Stimulated activated CD8-positive, alpha-beta memory T cell treated with anti-CD3 and anti-CD28 coated beads, Interleukin-7, amount 100 ng/mL, for 1 hour (primary cell): ENCODE measurements at places on chromosomes 13 and 19.

DNA sequence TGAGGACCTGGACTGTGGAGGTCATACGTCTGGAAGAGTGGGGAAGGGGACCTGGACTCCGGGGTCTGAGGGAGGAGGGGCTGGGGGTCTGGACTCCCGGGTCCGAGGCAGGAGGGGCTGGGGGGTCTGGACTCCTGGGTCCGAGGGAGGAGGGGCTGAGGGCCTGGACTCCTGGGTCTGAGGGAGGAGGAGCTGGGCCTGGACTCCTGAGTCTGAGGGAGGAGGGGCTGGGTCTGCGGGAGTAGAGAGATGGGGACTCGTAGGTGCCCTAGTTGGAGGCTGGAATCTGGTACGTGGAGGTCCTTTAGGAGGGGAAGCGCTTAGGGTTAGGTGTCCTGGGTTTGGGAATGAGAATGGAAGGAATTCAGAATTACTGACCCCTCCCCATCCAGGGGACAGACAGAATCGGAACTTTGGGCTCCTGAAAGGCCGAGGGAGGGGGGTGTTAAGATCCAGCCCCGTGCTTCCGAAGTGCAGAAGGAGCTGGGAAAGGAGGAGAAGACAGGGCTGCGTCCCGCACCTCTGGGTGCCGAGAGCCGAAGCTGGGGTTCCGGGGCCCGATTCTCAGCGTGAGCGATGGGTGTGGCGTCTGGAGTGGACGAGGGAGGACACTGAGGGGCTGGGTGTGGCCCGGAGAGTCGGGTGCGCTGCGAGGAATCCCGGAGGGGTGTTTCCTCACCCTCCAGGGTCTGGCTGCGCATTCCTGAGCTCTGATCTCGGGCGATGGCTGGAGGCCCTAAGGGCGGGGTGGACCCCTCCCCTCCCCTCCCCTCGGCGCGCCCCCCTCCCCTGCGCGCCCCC lies 608 bp downstream of the MYADM start:
- DNase-seq = no peak

DNA sequence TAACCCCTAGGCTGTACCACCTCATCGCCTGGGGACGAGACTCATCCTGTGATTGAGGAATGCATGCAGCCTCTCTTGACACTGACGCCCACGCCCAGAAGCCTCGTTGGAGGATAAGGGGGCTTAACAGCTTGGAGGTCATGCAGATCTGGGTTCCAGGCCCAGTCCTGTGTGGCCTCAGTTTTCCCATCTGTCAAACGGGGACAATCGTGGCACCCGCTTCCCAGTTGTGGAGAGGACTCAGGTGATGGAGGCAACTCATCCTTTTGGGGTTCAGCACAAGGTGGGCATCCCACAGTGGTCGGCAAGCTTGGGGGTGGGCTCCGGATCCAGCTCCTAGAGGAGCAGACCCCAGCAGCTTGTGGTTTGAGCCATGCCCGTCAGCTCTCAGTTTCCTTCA lies 1.4 kb upstream of the LGI4 start:
- DNase-seq = no peak

DNA sequence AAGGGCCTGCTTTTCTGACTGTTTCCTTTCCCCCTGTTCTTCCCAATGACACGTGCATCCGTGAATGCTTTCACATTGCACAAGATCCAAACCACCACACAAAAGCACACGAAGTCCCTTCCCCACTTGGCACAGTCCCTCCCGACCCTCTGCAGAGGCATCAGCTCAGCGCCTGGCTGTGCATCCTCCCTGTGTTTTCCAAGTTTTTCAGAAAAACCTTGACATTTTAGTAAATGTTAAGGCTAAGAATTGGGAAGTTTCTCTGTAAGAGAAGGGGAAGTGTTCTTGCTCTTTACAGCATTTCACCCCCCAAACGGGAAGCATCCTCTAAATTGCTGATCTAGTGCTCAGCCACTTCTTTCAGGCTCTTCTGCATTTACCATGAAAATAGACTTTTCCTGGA lies 94.5 kb upstream of the TM9SF2 start:
- no peak for DNase-seq

DNA sequence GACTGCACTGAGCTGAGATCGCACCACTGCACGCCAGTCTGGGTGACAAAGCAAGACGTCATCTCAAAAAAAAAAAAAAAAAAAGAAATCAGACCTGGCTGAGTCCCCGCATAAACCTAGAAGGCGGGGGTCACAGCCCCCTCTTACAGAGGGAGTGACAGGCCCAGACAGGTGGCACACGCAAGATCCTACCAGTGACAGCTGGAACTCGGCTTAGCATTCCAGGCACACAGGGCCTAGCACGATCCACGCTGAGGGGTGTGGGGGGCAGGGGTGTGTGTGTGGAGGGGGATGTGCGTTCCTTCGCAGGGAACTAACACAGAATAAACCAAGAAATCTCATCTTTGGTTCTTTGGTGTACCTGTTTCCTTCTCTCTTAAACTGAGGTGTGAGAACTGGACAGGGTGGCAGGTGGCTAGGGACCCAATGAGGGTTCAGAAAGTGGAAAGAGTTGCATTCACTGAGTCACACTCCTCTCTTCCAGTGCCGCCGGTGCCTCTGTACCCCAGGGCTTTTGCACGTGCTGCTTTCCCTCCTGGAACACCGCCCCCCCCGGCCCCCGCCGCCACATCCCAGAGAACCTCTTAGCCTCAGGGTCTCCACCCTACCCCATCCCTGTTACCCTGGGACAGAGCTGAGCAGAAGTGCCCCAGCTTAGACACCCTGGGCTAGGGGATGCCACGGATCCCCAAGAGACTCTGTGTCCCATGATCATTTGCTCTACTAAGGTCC lies 5.0 kb downstream of the SGTA start:
- no peak for DNase-seq

DNA sequence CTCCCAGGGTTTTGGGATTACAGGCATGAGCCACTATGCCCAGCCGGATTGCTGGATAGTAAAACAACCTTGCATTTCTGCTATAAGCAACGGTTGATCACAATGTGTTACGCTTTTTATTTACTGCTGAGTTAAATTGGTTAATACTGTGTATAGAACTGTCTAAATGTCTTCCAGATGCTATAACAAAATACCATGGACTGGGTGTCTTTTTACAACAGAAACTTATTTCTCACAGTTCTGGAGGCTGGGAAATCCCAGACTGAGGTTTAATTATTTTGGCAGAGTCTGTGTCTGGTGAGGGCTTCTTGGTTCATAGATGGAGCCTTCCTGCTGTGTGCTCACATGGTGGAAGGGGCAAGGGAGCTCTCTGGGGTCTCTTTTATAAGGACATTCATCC lies 65.5 kb downstream of the ING1 start:
- no peak for DNase-seq

GRCh38 chr19:51325161-51325976 lies 13.9 kb downstream of the IGLON5 start:
- DNase-seq = no peak

- no peak for DNase-seq
Measured at GRCh38 chr13:47112903-47113299, 216.0 kb upstream of the HTR2A start.

DNA sequence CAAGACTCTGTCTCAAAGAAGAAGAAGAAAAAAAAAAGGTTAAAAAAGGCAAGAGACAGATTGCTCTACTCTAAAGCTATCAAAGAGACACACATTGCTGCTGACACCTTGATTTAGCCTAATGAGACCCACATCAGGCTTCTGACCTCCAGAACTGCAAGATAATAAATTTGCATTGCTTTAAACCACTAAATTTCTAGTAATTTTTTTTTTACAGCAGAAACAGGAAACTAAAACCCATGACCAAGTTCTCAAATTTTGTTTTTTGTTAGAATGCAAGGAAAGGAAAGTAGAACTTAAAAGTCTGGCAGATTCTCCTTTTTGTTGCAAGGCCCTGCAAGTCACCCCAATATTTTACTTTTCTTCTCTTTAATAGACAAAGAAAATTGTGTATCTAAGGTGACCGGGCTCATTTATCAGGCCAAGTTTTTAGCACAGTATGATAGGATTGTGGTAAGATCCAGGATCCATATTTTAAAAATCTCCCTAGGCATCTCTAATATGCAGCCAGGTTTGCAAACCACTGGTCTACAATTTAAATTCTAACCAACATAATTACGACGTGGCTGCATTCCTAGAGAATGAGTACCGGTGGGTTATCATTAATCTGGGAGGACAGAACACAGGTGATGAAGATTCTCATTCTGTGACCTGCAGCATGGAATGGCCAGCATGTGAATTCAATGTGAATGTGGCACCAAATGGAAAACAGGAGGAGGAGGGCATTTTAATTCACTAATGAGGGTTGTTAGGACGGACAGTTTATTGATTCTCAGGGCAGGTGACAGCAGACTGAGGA lies 56.7 kb upstream of the MED4 start:
- no peak for DNase-seq
